ENCODE measurements at places on chromosomes 13 and 19.

GRCh38 chr13:23903906-23904280 is 6.6 kb upstream of the C1QTNF9B start:
- no peak for DNase-seq

DNA sequence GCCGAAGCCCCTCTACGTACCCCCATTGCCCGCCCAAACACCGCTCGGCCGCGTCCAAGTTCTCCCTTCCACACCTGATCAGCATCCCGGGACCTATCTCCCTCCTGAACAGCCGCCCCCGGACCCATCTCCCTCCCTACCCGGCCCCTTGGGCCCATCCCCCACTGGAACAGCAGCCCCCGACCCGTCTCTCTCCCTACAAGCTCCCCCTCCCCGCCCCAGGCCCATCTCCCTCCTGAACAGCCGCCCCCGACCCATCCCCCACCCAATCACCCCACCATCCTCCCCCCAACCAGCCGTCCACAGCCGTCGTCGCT is 610 bp downstream of the ZSCAN1 start:
- DNase-seq, result no peak

- no peak for DNase-seq
Measured at GRCh38 chr13:95516021-95516420, 36.5 kb upstream of the CLDN10 start.

- DNase-seq, result no peak
Measured at GRCh38 chr13:44412346-44412935, 38.8 kb downstream of the SERP2 start.

DNA sequence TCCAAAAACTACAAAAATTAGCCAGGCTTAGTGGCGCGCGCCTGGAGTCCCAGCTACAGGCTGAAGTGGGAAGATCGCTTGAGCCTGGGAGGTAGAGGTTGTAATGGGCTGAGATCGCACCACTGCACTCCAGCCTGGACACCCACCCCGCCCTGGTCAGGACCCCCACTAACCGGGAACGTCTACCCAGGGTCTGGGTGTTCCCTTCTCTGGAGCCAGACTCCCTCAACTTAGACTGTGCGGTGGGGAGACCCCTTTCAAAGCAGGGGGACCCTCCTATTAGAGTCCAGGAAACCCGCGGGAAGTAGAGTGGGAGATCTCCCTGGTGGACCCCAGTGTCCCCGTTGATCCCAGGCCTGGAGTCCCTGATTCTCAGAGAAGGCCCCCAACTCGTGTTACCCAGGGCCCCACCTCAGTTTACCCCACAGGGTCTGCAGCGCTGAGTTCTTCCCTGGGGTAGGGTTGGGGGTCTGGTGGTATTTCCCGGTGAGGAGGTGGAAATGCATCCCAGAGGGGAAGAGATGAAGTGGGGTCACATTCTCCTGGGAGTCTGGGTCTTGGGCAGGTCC is 6.1 kb upstream of the ARRDC2 start:
- peak; percentile 39 for DNase-seq

DNA sequence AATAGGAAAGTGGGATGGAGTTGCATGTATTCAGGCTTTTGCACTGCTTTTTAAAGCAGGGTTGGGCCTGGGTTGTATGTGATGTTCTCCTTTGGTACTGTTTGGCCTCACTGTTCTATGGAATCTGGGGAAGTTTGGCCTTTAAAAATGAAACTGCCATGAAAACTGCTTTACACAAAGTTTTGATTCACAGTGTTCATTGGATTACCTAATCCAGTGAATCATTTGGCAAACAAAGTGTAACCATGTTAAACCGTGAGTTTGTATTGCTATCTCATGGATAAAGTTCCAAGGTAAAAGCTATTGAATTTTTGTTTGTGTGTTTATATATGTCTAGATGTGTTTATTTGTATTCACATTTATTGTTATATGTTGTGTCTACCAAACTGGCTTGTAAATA is 1658.6 kb downstream of the OLFM4 start:
- no peak for DNase-seq
